Activated T-cell treated with anti-CD3 and anti-CD28 coated beads for 4 hours (primary cell): ENCODE measurements at places on chromosomes 3 and 15.

DNA sequence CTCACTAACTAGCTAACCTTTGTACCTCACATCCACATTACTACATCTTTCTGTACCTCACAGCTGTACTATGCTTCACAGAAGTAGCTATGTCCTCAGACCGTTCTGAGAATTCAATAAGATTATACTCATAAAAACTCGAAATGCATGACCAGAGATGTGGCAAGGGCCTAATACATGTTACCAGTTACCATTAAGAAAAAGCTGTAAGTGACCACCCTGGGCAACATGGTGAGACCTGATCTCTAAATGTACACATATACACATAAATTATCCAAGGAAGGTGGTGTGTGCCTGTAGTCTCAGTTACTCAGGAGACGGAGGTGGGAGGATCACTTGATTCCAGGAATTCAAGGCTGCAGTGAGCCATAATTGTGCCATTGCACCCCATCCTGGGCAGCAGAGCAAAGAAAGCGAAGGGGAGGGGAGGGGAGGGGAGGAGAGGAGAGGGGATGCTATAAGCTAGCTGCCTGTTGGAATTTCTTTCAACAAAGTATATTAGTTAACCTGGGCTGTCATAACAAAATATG lies 482.6 kb upstream of the ZNF717 start:
- no peak for DNase-seq

GRCh38 chr3:169479314-169479939 lies 184.1 kb downstream of the MECOM start:
- no peak for DNase-seq

DNA sequence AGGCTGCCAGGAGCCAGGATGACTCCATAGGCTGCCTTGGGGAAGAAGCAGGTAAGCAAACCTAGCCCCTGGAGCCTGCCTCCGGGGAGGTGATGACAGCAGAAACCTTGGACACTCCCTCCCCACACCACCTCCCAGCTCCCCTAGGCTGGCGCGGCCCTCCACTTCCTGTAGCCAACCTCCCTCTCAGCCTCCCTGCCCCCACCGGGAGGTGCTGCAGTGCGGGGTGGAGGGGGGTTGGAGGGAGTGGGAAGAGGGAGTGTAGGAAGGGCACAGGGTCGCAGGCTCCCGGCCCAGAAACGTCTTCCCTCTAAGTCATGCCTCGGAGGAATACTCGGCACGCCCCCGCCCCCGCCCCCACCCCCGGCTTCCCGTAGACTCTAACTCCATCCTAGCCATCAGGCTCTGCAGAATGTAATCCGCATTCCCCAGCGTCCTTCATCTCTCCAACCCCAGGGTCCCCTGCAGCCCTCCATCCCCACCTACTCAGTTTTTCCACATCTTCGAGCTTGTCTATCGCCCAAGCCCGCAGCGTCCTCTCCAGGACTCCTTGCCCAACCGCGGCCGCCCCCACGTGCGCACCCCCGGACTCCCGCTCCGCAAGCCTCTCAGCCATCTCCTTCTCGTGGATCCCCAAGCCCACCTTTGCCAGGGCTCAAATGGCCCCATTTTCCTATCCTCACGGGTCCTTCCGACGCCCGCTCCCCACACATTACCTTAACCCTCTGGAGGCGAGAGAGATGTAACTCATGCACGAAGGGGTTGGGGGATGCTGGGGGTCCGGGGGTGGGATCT lies 528 bp downstream of the LPCAT4 start:
- peak; percentile 17 for DNase-seq

DNA sequence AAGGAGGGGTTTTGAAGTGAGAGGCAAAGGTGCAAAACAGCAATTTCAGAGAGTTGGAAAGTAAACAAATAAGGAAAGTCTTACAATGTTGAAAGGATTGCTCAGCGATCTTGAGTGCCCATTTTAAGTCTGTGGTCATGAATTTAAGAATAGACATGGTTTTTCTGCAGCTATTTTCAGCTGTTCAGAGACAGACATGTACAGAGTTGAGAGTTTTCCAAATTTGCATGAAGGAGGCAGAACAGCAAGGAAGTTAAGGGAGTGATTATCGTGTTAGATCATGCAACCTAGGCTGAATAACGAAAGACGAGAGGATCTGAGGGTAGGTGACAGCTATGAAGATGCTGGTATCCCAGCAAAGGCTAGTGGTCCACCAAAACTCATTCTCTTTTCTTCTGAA lies 37.2 kb downstream of the DET1 start:
- no peak for DNase-seq

DNA sequence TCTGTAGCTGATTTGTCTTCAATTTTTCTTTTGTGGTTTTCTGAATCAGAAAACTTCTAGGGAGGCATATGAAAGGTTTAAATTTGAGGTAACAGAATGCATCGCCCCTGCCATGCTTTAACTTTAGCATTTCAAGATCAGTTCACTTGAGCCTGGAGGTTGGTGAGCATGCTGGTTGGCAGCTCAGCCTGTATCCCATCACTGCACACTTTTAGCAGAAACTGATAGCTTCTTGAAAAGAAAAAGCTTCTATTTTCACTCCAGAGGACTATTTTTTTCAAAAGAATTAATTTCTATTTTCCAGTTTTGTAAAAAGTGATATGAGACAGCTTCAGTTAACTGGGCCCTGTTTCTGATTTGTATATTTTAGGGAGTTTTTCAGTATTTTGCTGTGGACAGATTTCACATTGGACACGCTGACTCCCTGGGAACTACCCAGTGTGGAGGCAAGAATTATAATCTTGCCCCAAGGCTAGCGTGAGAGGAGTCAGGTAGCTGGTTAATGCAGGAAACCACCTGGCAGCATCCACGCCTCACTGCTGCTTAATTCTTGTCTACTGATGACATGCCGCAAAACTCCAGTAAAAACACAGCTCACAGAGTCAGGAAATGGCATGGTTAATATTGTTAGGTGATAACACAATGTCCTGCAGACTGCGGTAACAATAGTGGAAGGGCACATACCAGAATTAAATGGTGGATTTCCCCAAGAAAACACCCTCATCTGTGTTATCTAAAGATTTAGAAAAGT lies 71.4 kb downstream of the DUT start:
- DNase-seq, result no peak

- DNase-seq, result no peak
These were observed 113.6 kb upstream of the ROBO1 start for GRCh38 chr3:79881431-79881830.

GRCh38 chr3:117217760-117218316 lies 508.3 kb downstream of the TUSC7 start:
- DNase-seq, result no peak

- DNase-seq, result no peak
These were observed 1.5 kb upstream of the CSPG4 start for GRCh38 chr15:75714195-75714594.

- no peak for DNase-seq
These were observed 17.8 kb upstream of the THUMPD3 start for GRCh38 chr3:9345041-9345440.

DNA sequence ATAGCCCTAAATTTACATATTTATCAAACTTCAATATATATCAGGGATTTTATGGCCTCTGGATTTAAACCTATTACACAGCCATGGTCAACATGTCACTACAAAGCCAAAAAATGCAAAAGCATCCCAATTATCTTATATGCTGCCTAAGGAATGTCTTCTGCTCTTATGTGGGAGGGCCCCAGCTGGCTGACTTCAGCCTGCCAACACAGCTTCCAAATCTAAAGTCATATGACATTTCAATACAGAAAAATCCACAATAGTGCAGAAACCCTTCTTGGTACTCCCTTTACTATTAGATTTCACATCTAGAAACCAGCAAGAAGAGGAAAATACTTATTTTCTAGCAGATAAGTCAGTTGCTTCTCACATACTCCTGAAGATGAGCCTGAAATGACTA lies 6.4 kb downstream of the PFN2 start:
- DNase-seq, result no peak
